Dermis microvascular lymphatic vessel endothelial cell (primary cell): ENCODE measurements at places on chromosomes 12 and 14.

DNA sequence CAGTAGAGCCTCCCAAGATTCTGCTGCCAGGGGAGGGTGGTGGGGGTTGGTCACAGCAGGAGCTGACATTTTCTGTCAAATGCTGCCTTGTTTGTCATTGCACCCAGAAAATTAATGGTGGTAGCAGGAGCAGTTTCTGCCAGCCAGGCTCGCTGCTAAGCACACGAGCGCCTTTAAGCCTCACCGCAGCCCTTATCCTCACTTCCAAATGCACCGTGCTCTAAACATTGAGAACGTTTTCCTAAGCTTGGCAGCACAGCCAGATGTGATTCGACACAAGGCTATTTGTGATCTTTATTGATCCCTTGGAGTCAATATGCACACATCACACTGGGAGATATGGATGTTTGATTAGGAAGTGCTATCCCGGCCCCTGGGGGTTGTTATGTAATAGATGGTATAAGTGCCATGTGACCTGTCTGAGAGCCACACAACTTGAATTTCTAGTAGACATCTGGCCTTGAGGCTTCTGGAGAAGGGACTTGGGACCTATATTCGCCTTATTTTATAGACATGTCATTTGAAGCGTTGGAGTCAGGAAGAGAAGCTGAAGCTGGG is 31.6 kb upstream of the BEGAIN start:
- DNase-seq = no peak

GRCh38 chr12:100608776-100609175 is 35.3 kb downstream of the GAS2L3 start:
- DNase-seq = no peak

GRCh38 chr12:117040496-117040895 is 58.7 kb downstream of the TESC start:
- DNase-seq = no peak

- DNase-seq = no peak
These were observed 35.7 kb downstream of the FOXN4 start for GRCh38 chr12:109273354-109273753.
